Lung (tissue), 17 donors: ENCODE measurements at places on chromosomes 5 and 9.

GRCh38 chr9:75181750-75182149 is 93.4 kb downstream of the OSTF1 start:
- no peak for DNase-seq

DNA sequence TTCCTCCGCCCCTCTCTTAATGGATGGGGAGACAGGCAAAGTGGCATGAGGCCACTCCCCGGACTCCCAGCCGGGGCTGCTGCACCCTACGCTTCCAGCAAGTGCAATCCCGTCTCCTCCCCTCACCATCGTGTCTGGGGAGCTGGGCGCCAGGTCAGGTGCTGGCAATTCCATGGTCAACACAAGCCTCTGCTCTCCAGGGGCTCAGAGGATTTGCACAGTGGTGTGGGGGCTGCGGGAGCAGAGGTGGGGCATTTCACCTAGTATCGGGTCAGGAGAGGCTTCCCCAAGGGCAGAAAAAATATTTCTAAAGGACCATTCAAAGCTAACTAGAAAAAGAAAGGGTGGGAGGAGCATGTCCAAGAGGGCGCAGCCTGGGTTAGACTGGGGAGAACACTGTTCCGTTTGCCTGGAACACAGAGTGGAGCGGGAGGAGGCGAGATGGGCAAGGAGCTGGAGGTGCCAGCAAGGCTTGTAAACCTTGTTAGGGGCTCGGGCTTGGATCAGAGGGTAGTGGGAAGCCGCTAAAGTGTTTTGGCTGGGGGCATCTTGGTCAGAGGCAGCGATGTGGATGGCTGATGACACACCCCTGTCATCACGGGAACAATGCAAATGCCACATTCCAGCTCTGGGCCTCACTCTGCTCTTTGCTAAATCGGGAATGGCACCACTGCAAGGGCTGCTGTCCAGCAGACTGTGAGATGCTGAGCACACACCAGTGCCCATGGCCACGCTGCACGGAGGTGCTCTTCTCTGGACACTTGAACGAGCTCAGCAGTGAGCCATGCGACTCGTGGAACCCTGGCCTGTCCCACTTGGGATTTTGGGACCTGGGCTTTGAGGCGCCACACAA is 191.7 kb downstream of the CDK5RAP2 start:
- DNase-seq, result no peak

- no peak for DNase-seq
Observed at GRCh38 chr9:124008694-124009530, 2.7 kb upstream of the LHX2 start.

DNA sequence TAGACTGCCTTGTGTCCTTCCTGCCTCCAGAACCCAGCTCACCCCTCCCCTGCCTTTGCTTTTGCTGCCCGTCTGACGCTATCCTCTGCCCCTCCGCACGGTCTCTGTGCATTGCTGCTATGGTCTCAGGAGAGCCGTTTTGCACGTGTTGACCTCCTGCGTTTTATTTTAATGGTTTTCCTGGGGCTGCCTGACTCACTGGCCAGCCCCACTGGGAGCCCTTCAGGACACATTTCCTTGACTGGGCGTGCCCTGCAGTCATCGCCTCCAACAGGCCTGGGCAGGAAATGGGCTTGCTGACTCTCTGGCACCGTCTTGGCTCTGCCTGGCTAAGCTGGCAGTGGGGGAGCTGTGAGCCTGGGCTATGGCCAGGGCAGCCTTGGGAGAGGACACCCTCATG is 17.9 kb upstream of the ASS1 start:
- DNase-seq, result no peak

DNA sequence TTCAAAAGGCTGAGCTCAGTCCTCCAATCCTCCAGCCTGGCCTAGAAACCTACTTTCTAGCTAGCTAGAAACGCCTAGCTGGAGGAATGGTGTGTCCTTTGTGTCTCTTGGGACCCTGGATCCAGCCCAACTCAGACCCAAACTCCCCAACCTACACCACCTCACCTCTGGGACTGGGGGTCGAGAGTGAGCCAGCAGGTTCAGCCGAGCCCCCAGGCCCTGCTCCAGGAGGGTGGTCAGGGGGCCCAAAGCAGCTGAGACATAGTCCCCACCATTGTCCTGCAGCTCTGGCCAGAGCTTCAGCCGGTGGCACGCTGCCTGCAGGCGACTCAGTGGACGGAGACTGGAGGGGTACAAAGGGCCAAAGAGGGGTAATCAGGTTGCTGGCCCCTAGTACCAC is 6.2 kb downstream of the NOL6 start:
- DNase-seq, result no peak

DNA sequence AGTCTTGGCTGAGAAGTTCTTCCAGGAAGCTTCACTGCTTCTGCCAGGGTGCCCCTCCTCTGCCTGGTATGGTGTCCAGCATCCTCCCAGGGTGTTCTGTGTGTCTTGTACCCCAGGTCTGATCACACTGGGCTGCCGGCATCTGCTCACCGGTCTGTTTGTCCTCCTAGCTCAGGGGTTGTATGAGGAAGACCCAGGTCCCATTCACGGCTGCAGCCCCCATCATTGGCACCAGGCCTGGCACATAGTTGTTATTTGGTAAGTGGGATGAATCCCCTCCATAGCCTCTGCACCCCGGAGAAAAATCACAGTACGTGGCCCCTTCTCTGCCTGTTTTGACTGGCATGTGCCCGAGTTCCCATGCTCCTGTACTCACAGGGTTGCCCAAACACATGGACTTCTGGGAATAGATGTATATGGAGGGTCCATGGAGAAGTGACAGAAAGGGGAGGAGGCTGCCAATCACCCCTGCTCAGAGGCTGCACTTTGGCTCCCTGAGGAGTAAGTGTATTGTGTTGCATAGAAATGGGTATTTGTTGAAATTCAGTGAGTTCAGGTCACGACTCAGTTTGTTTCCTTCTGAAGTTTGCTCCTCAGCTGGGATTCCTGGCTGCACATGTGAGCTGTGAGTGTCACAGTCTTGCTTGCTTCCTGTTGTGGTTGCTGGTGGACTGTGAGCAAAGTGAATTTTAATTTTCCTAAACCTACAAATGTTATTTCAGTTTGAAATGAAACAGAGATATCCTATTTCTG is 96.2 kb downstream of the HSPA4 start:
- DNase-seq, result no peak

- no peak for DNase-seq
Observed at GRCh38 chr9:117783828-117784227, 79.6 kb downstream of the TLR4 start.

GRCh38 chr5:127892467-127893207 is 189.4 kb downstream of the CCDC192 start:
- DNase-seq, result no peak

GRCh38 chr9:33230756-33231622 is 9.0 kb upstream of the SPINK4 start:
- no peak for DNase-seq

GRCh38 chr5:87390576-87391199 is 22.0 kb downstream of the CCNH start:
- DNase-seq, result no peak

- no peak for DNase-seq
Observed at GRCh38 chr9:114889802-114890224, 40.6 kb downstream of the TNFSF8 start.

DNA sequence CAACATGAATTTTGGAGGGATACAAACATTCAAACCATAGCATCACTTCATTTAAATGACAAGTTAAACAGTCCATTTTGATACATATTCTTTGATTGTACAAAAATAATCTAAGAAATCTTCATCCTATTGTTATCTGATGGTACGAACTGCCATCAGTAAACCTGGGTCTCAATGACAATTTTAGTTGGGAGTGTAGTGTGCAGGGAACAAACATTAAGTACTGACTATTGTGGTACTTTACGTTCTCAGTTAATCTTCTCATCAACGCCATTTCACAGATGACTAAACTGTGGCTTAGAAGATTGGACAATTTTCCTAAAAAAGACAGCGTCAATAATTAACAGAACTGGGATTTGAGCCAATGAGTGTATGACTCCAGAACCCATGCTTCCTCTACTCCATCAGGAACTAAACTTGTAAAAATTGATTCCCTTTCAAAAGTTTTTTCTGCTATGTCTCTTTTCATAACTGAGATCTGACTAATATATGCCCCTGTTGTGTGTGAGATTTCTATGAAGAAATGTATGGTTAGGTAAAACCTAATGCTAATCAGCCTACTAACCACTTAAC is 21.1 kb downstream of the TNPO1 start:
- no peak for DNase-seq

DNA sequence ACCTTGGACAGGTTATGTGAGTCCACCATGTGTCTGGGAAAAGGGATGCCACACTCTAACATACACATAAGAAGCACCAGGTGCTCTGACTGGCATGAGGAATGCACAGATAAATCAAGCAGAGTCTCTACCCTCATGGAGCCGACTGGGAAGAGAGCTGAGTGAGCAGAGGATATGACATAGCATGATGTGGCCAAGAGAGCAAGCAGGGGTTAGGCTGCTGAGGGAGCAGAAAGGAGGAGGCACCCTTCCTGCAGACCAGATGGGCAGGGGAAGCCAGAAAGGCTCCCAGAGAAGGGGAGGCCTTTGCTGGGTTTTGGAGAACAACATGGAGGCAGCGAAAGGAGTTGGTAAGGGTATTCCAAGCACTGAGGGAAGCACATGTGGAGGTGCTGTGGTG is 223.1 kb downstream of the GNA14 start:
- DNase-seq, result no peak

- DNase-seq, result no peak
Observed at GRCh38 chr9:97933297-97933998, 4.5 kb downstream of the HEMGN start.

GRCh38 chr9:14097215-14097614 is 216.7 kb downstream of the NFIB start:
- peak; percentile 96 for DNase-seq

- DNase-seq, result no peak
Observed at GRCh38 chr5:36637101-36637500, 30.7 kb downstream of the SLC1A3 start.

DNA sequence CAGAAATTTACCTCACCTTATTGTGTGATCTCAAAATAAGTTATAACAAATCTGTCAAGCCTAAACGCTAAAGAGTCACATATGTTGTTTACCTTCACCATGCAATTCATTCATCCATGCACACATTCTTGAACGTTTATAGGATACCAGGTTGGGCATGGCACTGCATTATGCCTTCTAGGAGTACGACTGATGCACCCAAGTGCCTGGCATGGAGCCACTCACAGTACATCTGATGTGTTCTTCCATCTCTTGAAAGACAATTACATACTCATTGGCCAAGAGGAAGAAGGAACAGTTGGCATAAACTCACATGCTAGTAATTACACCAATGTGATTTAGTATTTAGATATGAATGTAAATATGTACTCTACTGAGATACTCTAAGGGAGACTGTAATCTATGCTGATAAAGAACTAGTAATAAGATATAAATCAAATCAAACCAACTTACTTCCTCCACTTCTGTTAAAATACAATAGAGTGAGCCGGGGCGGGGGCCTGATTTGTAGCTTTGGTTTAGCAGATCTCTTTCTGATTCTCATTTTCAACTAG is 90.7 kb downstream of the LPAR1 start:
- no peak for DNase-seq

DNA sequence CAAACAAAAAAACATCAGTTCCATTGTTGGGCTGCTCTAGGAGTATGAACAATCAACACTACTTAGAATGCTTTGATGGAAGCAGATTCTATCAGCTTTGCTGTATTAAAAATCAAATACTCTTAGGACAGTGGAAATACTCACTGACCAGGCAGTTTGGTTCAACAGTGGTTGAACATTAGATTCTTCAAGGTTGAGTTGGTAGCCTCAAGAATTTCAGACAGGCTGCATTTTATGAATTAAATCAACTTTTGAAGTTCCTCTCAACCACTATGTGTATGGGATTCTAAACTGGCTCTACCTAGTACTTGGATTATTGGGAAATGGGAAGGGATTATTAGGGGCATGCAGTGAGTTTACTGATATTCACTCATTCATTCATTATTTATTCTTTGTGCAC is 35.0 kb downstream of the ACTBL2 start:
- no peak for DNase-seq

DNA sequence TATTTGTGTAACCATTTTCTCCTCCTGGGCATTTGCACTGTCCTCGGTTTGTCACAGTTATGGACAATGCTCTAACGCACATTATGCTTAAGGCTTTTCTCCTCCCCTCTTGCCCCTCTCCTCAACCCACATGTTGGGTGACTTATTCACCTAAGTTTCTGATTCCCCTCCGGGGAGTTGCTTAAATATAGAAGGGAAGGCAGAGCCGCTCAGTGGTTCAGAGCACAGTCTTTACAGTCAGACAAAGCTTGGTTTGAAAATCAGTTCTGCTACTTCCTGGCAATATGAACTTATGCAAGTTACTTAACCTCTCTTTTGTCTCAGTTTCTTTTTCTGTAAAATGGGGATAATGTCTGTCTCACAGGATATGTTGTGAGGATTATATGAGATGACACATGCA is 41.2 kb upstream of the SPRY4 start:
- DNase-seq, result no peak

DNA sequence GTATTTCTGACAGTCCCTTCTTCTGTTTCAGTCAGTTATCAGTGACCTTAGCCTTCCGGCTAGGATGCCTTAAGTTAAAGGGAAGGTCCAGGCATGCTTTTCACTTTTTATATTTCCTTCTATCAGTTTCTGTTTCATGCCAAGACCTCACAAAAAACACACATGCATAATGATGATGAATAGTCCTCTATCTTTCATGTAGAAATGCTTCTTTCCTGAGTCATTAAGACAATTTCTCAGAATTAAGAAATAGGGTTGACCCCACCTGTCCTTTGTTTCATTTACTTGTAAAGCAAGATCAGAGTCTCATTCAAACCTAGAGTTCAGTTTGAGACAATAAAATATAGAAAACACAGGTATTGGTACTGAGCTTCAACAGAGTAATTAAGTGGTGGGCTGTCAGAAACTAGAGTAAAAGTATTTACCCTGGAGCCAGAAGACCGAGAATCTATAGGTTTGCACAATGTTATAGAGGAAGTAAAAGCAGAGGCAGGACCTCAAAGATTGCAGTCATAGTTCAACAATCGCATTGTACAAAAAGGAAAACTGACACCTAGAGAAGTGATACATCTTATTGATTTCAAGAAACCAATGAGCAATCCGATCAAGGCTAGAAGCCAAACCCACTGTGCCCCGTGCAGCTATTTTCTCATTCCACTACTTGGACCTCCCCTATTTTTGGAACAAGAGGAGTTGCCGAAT is 118.7 kb upstream of the PUM3 start:
- DNase-seq, result no peak

- peak; percentile 60 for DNase-seq
Observed at GRCh38 chr5:150517272-150518152, 9.6 kb downstream of the NDST1 start.

DNA sequence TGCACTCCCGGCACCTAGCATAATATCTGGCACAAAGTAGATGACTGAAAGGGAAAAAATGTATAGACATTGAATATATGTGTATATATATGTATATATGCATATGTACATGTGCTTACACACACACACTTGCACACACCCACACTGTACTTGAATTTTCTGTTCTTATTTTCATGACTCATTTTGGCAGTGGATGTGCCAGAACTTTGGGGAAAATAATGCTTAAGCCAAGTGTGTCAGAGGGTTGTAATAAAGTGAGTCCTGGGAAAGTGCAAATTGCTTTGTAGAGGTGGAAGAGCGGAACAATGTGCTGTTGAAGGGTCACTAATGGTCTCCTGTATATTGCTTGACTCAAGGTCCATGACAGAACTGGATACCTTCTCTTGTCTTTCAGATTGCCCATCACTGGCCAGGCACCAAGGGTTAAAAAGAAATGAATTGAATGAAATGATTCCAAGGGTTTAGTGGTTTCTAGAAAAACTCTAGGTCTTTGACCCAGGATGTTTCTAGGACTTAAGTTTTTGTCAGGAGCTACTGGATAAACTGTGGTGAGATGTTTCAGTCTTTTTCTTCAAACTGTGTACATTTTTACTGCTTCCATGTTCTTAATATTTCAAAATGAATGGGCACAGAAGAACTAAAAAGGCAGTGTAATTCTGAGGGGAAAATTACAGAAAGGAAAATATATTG is 129.9 kb upstream of the MOCS2 start:
- no peak for DNase-seq
